Iris pigment epithelial cell (primary cell): ENCODE measurements at places on chromosomes 13 and 19.

- no peak for DNase-seq
Observed at GRCh38 chr19:44886141-44886540, 4.9 kb upstream of the TOMM40 start.

GRCh38 chr13:42259515-42259914 lies 12.4 kb upstream of the AKAP11 start:
- no peak for DNase-seq

DNA sequence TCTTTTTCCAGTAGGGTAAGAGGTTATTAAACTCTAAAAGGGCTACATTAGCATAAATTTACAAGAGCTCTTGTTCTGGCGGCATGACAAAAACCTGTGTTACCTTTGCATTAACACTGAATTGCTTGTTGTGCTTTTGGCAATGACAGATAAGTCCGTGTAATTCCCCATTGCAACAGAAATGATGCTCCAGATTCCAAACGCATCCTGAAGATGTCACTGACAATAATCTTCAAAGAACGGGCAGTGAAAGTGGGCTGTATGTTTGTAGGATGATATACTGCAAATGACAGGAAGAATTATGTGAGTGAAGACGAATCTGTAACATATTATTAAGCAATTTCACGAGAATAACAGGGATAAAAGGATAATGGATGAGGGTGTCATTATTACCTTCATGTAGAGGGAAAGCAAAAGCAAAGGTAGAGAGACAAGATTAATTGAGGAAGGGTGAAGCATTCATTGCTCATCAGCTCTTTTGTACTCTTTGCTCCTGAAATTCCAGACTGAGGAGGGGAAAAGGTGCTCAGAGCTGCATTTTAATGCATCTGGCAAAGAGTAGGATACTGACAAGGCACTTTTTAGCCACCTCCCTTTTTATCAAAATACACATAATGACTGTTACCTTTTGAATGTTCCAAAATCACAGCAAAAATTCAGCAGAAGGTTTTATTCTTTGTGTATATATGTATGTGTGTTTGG lies 38.5 kb upstream of the MAB21L1 start:
- no peak for DNase-seq

DNA sequence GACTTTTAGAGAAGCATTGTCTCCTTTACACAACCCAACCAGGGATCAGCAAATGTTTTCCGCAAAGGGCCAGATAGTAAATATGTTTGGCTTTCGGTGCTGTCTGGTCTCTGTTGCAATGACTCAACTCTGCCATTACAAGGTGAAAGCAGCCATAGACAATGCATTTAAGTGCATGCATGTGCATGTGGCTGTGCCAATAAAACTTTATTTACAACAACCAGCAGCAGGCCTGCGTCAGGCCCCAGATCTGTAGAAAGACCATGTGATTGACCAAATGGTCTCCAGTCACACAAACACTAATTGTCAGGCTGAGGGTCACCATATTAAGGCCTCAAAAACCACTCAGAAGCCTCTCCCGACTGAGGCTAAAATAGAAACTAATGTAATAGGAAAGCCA lies 8.1 kb downstream of the RAB20 start:
- no peak for DNase-seq

- no peak for DNase-seq
Observed at GRCh38 chr19:43984687-43985000, 656 bp downstream of the ZNF155 start.

DNA sequence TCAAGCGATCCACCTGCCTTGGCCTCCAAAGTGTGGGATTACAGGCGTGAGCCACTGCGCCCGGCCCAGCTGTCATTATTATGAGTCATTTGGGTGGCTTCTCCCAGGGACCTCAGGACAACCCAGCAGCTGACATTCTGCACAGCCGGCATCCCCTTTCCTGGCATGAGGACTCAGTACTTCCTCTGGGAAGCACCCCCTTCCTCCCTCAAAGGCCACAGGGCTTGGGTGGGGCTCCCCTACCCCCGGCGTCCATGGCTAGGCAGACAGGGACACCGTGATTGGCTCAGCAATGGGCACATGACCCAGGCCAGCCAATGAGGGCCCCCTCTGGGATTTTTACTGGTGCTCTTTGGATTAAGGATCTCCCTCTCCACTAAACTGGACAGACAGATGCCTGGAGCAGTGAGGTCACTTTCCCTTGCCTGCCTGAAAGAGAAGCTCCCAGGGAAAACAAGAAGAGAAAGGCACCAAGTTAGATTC lies 6.0 kb downstream of the KANK2 start:
- peak; percentile 74 for DNase-seq

GRCh38 chr13:30742901-30743300 lies 7.6 kb downstream of the ALOX5AP start:
- DNase-seq: no peak

DNA sequence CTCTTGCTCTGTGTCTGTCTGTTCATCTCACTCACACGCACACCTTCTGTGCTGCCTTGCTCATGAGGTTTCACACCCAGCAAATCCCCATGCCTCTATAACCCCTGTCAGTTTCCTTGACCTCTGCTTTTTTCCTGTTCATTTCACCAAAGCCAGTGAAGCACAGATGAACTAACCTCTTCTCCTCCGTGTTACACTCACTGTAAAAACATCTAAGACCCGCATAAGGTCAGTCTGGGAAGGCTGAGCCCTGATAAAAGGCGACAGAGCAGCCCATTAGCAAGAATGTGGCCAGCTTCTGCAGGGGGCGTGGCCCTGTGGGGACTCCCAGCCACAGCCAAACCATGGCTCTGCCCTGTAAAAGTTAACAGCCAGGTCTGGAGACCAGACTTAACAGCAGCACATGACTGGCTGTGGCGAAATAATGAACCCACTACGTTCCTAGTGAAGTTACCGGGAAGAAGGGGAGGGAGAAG lies 42.8 kb upstream of the NPAS1 start:
- peak; percentile 69 for DNase-seq

DNA sequence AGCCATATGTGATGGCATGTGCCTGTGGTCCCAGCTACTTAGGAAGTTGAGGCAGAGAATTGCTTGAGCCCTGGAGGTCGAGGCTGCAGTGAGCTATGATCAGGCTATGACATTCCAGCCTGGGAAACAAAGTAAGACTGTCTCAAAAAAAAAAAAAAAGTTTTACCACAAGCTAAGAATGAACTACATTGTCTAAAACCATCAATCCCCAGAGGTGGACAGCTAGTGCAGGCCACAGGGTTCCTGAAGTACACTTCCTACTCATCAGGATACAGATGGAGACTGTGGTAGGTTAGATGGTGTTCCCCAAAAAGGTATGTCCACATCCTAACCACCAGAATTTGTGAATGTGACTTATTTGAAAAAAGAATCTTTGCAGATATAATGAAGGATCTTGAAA lies 63.5 kb upstream of the DOCK9 start:
- no peak for DNase-seq

DNA sequence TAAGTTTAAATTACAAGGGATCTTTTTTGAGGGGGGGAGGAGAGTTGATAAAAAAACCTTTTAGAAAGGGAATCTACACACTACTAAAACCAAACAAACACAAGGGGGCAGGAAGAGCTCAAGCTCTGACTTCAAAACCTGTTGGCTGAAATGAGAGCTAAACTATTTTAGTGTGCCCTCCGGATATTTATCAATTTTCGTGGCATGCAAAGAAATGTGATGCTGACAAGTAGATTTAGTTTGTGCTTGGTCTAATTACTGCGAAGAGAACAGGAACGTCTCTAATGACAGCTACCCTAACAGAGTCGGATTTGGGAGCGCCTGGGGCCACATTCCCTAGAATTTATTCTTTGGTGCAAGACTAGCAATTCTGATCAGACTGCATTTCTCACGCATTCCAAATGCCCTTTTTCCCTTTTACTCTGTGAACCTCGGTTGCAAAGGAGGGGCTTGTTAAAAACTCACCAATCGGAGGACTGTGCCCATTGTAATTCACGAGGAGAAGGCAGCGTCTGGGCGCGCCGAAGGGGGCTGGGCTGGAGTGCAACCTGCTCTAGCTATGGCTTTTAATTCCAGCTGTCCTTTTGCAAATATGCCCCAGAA lies 802 bp upstream of the FREM2 start:
- DNase-seq: no peak

DNA sequence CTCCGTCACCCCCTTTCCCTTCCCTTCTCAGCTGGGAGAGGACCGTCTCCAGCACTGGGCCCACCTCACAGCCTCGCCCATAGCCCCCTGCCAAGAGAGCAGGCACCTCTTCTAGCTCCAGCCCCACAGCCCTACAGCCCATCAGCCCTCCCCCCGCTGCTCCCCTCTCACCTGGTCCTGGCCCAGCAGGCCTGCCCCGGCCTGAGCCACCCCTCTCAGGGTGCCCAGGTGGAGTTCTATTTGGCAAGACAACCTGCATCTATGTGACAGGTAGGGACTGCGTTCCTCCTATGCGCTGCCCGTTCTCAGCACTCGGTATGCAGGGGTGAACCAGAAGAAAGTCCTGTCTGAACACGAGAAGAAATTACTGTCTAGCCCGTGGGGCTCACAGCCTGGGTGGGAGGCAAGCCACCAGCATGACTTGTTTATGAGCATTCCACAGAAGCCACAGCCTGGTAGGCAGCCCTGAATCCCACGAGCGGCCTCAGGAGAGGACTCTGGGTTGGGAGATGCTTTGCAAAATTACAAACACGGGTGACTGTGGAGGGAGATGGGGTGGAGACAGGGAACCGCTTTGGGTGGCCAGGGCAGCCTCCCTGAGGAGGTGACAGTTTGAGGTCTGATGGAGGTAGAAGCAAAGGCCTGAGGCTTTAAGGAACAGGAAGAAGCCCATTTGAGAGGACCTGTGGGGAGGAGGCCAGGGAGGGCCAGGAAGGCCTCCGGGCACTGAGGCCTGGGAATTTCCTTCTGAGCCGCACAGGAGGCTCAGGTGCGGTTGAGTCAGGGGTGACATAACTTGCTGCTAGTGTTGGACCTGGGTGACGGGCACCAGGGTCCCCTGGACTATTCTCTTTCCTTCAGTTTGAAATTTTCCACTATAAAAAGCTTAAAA lies 1.2 kb upstream of the PLEKHF1 start:
- peak; percentile 38 for DNase-seq

GRCh38 chr19:39195755-39196154 lies 1.0 kb upstream of the NCCRP1 start:
- no peak for DNase-seq

GRCh38 chr13:21420706-21421105 lies 38.4 kb downstream of the ZDHHC20 start:
- DNase-seq: peak; percentile 64

- no peak for DNase-seq
Observed at GRCh38 chr19:16334411-16334810, 9.8 kb downstream of the KLF2 start.
